ENCODE measurements at places on chromosomes 7 and 10.

DNA sequence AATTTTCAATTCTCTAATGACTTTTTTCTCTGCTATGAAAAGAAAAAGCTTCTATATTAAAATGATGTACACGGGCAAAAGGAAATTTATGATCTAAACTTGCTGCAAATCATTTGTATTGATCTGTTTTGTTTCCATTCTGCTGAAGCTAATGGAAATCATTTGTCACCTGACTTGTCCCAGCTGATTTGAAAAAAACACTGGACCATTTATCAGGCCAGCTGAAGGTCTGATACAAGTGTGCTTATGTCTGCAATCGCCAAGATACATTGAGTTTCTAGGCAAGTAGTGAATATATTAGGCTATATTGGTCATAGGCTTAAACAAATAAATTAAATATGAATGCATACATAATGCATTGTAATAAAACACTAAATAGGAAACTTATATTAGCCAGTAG, 1309.7 kb downstream of the REEP3 start:
- no peak for DNase-seq

DNA sequence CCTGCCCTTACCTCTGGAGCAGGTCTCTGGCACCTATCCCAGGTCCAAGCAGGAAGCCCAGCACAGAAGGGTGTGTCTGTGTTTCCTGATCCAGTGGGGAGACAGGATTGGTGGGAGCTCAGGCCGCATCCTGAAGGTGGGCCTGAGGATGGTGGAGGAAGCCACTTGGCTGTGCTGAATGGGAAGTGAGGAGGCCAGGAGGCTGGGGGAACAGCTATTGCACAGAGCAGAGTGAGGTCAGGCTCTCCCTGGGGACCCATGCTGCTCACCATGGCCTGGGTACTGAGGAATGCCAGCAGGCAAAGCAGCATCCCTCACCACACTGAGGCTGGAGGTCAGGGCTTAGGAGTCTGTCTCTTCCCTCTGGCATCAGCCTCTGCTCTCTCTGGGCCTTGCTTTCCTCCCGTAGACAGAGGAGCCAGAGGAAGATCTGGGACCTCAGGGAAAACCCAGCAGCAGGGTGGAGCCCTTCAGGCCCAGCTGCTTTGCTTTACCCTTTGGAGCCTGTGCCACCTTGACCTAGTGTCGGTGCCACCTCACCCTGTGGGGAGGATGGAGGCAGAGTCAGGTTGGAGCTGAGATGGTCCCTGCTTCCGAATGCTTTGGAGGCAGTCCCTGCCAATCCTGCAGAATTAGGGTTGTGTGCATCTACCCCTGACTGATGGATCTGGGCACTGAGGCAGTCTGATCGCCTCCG, 39.0 kb downstream of the CDH23 start:
- no peak for DNase-seq

GRCh38 chr7:137888241-137888640, 41.5 kb upstream of the DGKI start:
- DNase-seq, result no peak

GRCh38 chr7:129877146-129877792, 75.5 kb downstream of the UBE2H start:
- no peak for DNase-seq

- no peak for DNase-seq
Observed at GRCh38 chr7:80686576-80686975, 48.1 kb downstream of the CD36 start.

Data from stimulated activated CD4-positive, alpha-beta T cell treated with anti-CD3 and anti-CD28 coated beads, Interleukin-1b, Interleukin-23, amount 100 ng/mL, for 1 hour (primary cell).